ENCODE measurements at places on chromosomes 13 and 19. TPM values are rescaled to one million over a fixed set of nuclear protein-coding genes. Genes with fewer than 3 reads are reported as not detected.

- DNase-seq, result no peak
Observed at GRCh38 chr19:44809577-44810233, 802 bp downstream of the BCAM start.

DNA sequence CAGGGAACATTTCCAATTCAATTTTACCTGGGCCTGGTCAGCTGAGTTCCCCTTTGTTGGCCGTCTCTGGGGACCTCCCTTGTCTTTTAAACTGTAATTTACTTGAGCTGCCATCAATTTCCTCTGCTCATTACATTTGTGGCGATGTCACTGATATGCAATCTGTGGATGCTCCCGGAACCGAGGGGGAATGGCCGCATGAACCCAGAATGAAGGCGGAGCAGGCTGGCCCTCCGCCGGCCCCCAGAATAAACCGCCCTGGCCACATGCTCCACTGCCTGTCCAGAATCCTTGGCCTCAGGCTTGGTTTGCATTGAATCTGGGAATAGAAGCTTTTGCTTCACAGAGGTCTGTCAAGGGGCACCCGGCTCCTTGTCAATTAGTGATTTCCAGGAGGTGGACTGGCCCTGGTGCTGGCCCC lies 276.8 kb downstream of the TEX29 start:
- DNase-seq, result no peak

GRCh38 chr19:49552749-49553148 lies 24.9 kb downstream of the RCN3 start:
- DNase-seq, result no peak

GRCh38 chr13:99709134-99709533 lies 207.9 kb downstream of the TM9SF2 start:
- no peak for DNase-seq

GRCh38 chr13:98509271-98510155 lies 67.4 kb downstream of the STK24 start:
- DNase-seq, result peak; percentile 86

The C19orf73 gene
- 1.4 TPM for total RNA-seq

GRCh38 chr19:9913237-9914000 lies 22.9 kb downstream of the OLFM2 start:
- DNase-seq, result no peak

GRCh38 chr13:80469853-80470381 lies 129.0 kb upstream of the SPRY2 start:
- peak; percentile 78 for DNase-seq

DNA sequence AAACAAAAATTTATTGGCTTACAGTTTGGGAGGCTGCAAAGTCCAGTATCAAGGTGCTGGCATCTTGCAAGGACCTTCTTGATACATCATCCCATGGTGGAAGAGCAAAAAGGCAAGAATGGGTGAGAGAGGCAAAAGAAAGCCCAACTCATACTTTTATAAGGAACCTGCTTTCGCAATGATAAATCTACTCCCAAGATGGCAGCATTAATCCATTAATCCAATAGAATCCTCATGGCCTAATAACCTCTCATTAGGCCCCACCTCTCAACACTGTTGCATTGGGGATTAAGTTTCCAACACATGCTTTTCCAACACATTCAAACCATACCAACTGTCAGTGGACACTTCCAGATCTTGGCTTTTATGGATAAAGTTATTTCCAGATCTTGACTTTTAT lies 48.7 kb upstream of the ZNF507 start:
- no peak for DNase-seq

The DACT3 gene
- total RNA-seq, result 19.8 TPM

DNA sequence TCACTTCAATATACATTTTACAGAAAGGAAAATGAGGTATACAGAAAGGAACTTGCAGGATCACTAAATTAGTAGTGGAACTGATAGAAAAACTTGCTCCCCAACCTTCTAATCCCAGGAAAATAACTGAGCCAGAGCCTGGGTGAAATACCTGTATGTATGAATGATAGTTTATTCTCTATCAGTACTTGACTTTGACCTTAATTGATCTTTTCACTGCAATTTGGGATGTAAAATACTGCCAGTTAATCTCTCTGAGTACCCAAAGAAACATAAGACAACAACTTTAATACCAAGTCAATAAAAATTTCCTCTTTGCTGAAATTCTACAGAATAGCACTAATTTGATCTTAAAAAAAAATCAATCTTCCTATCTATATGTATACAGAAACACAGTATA lies 33.3 kb downstream of the KATNAL1 start:
- DNase-seq, result no peak

The PSG1 gene
- 0.52 TPM for total RNA-seq

DNA sequence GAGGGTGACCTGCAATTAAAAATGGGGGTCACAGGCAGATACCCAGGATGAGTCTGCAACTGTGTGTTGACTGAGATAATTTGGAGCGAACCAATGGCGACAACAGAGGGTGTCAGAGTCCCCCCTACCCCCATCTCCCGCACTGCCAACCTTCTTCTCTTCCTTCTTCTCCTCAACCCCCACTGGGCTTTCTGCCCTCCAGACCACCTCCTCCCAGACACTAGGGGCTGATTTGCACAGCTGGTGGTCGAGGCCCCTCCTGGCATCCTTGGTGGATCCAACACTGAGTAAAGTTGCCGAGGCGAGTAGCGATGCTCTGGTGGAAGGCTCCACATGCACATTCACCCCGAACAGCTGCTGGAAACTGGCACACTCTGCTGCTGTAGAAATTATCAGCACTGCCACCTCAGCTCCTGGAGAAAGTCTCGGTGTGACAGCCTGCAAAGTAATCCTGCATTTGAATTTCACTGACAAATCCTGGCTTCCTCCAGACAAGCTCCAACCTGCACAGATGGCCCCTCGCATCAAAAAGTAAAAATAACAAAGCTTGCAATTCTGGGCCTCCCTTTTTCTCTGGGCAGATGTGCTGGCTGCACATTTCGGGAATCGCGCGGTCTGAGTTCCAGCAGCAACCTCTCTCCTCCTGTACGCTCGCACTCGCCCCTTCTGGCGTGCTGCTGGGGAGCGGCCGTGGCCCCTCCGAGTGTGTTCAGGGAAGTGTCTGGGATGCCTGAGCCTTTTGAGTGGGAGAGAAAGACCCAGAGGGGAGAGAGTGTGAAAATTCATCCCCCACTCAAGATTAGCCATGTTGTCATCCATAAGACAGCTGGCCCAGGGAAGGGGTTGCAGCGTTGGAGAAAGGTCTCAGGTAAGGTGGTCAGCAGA lies 28.5 kb downstream of the CCNE1 start:
- DNase-seq, result no peak

DNA sequence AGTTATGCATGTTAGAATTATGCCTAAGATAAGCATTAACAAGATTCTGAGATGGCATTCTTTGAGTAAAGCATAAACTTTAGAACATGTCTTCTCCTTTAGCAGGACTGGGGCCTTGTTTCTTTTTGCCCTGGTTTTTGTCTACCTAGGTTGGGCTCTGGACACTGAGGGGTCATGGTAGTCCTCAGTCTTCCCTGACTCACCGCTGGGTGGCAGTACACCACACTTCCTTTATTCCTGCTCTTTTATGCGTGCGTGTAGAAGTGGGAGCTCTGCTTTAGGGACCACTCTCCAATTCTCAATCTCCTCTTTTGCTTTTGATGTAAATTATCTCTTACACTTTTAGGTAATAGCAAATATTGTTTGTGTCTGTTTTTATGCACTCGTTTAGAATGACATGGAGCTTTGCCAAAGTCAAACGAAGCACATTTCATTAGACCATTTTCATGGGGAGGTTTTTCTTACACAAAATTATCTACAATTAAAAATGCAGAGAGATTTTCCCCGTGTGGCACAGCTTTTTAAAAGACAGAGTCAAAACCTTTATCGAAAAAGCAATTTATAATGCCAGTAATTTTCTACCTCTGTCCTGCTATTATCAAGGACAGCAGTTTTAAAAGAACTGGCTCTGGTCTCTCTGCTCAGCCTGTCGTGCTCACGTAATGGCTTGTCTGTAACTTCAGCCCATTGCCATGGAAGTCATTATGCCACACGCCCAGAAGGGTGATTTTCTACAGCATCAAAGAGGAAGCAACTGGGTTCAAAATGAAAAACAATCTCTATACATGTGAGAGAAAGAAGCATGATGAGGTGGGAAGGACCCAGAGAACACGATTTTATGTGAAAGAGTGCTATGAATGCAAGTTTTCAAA lies 413.9 kb downstream of the COG6 start:
- DNase-seq, result peak; percentile 37

The ACP7 gene
- total RNA-seq, result not detected

DNA sequence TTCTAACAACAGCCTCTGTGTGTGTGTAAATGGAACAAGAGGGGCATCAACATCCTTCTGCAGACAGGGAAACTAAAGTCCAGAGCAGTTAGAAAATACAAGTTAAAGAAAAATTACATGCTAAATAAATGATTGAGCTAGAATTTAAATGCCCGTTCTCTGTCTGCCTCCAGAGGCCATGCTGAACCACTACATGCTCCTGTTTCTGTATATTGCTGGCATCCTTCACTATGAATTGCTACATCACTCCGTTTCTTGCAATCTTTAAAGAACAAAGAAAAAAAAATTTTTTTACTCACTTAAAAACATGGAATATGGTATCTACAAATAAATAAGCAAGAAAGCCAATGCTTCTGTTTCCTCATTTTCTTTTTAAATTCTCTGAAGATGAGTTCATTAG lies 47.9 kb downstream of the DCT start:
- no peak for DNase-seq

DNA sequence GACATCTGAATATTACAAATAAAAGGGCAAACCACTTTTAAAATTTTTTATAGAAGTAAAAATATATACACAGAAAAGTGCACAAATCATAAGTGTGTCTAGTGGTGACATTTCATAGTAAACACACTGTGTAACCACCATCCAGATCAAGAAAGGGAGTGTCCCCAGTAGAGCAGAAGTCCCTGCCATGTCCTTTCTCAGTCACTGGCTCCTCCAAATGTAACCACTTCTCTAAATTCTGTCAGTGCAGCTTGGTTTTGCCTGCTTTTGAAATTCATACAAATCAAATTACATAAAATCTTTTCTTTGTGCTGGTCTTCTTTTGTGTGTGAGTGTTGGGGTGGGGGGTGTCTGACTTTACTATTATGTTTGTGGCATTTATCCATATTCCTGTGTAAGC lies 116.5 kb downstream of the RBM26 start:
- DNase-seq, result no peak

The VSIG10L gene
- total RNA-seq, result 4.7 TPM

GRCh38 chr19:51036519-51036918 lies 1.7 kb upstream of the KLK12 start:
- no peak for DNase-seq

Measured in astrocyte (in vitro differentiated cells and primary cell).